Stimulated activated naive CD4-positive, alpha-beta T cell (primary cell): ENCODE measurements at places on chromosomes 16 and 17.
A peak's percentile ranks its signal among the peaks of the same experiment; 100 is the strongest.

GRCh38 chr16:56041556-56042140 is 149.6 kb upstream of the GNAO1 start:
- DNase-seq = no peak

DNA sequence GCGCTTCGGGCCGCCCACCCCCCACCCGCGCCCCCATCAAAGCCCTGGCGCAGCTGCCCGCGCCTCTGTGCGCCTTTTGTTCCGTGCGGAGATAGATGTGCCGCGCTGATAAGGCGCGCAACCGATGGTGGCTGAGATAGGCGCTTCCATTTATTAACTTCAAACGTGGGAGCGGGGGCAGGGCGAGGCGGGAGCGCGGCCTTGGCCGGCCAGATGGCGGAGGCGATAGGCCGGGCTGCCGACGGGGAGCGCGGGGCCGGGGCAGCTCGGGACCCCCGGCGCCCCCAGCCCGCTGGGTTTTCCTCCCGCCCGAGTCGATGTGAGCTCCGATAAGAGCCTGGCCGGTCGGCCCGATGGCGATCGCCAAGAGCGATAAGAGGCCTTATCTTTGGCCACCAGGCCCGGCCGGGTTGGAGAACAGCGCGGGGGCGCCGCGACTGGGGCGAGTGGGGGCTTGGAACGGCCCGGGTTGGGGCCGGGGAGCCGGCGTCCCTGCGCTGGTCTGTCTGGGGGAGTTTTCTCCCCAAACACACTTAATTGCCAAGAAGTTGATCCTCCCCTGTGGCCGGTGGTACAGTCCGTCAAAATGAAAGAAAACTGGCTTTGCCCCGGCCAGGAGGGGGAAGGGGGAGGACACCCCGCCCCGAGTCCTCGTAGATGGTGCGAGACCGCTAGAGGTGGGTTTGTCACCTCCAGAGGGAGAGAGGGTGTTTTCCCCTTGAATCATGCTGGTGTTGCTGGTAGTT is 2.7 kb downstream of the ZFPM1 start:
- peak; percentile 56 for DNase-seq

- DNase-seq = no peak
These were observed 74.0 kb upstream of the CREBBP start for GRCh38 chr16:3954411-3954921.

DNA sequence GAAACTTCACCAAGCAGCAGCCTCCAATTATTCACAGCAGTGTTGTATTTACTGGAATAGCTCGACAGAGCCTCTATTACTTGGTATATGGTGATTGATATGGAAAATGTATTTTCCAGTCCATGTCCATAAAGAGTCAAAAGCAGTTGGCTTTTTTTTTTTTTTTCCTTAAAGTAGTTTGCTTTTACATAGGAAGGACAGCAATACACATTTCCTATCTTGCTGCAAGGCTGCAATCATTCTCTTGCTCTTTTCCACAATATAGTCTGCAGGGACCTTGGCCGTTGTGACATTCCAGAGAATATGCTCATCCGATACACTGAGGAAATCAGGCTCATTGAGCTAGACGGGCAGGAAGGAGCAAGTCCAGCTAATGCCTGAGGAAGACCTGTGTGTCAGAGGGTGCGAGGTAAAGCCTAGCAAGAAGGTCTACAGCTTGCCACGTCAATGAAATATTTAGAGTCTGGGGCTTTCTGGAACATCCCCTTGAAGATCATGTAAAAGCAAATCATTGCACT is 131.1 kb downstream of the ENGASE start:
- DNase-seq = no peak

DNA sequence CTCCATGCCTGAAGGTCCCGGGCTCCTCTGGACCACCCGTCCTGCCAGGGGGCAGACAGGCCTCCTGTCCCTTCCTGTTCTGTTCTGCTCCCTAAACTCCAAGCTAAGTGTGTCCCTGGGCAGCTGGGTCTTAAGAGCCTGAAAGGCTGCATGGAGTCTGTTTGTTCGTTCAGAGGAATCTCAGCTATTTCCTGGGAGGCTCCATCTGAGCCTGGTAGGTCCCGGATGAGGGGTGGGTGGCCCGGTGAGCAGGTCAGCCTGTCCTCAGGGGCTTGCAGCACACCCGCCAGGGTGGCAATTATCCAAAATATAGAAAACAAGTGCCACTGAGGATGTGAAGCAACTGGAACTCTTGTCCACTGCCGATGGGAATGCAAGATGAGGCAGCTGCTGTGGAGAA is 12.6 kb downstream of the ACTG1 start:
- no peak for DNase-seq

- no peak for DNase-seq
These were observed 426.7 kb upstream of the SALL1 start for GRCh38 chr16:51577621-51578303.

GRCh38 chr16:4954714-4955113 is 3.4 kb upstream of the SEC14L5 start:
- DNase-seq = no peak

- no peak for DNase-seq
These were observed 405 bp upstream of the CBLN1 start for GRCh38 chr16:49281843-49282642.

- DNase-seq = peak; percentile 28
These were observed 43.4 kb downstream of the SLFN5 start for GRCh38 chr17:35286120-35286781.

GRCh38 chr17:72588961-72589360 is 468.1 kb downstream of the SOX9 start:
- DNase-seq = no peak

GRCh38 chr17:10999484-10999883 is 161.6 kb upstream of the PIRT start:
- no peak for DNase-seq

- DNase-seq = no peak
These were observed 21.8 kb downstream of the AXIN1 start for GRCh38 chr16:330741-331140.

GRCh38 chr16:57883953-57884654 is 81.8 kb upstream of the KIFC3 start:
- no peak for DNase-seq
